ENCODE measurements at places on chromosomes 13 and 19. TPM values are rescaled to one million over a fixed set of nuclear protein-coding genes. Genes with fewer than 3 reads are reported as not detected.

ADM5 gene
- 0.99 TPM for total RNA-seq

DNA sequence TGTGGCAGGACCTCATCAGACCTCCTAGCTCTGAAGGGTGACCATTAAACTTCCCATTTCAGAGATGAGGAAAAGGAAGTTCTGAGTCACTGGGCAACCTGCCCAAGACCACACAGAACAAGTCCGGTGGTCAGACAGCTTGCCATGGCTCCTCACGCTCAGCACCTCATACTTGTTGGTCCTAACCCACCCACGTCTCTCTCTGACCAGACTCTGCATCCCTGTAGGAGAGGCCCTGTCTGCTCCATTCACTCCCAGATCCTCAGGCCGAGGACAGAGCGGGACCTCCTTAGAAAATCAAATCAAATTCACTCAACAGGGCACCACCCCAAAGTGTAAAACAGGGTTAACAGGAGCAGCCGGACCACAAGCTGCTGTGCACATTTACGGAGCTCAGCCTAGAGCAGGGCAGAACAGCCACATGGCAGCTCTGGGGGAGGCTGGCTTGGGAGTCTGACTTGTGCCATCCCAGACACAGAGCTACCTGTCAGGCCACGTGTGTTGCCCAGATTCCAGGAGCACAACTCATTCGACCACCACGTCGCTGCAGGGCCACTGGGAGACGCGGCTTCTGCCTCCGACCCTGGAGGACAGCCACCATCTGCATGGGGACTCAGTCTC, 1.7 kb downstream of the MIER2 start:
- peak; percentile 60 for DNase-seq

ZNF350 gene
- 6.8 TPM for total RNA-seq

- DNase-seq: peak; percentile 48
Measured at GRCh38 chr13:37656247-37656940, 57.8 kb upstream of the POSTN start.

DNA sequence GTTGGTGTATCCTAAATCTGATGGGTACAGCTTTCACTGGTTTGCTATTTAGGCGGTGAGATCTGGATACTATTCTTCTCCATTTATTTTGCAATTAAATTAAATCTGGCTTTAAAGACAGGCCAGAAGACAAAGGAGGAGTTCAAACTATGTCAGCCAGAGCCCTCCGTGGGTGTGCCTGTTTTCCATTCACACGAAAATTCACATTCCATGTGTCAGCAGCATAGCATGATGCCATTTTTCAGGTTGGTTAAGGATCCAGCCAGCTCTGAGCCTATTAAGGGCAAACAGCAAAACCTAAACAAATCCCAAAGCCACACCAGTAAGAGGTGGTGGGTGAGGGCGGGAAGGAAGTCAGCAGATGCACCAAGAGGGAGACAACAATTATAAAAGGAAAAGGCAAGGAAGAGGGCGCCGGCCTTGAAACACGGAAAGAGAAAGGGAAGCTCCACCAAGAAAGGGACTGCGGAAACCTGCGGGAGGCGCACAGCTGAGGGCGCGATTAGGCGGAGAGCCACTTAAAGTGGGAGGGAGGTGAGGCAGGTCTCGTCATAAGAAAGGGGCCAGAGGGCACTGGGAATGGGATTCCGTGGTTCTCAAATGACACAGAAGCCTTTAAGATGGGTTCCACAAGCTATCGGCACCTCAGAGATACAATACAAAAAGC, 43.0 kb downstream of the CARS2 start:
- no peak for DNase-seq

- DNase-seq: no peak
Measured at GRCh38 chr19:51026554-51026831, at the start of gene KLK11. TSS of gene KLK11 (minus strand) at chr19:51026616. CDS start at chr19:51025631, 985 bp downstream.

DNA sequence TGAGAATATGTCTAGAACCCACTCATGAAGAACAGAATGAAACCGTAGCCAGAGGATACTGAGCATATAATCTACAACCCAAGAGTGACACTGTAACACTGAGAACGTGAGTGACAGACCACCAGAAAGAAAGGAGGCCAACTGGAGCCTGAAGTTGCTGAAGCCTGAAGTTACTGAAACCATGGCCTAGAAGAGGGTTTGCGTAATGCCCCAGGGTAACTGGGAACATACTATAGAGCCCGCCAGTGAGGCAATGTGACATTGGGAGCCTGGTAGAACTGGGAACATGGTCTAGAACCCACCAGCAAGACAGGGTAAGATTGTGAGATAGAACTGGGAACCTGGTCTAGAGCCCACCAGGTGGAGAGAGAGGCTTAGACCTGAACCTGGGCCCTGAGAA, 15.5 kb upstream of the TNFSF14 start:
- DNase-seq: no peak

GRCh38 chr13:65260946-65261891, 1968.9 kb downstream of the PCDH9 start:
- no peak for DNase-seq

Measured in myocyte (in vitro differentiated cells).